ENCODE measurements at places on chromosomes 11 and 22. TPM values are rescaled to one million over a fixed set of nuclear protein-coding genes. Genes with fewer than 3 reads are reported as not detected.
A peak's percentile ranks its signal among the peaks of the same experiment; 100 is the strongest.

DNA sequence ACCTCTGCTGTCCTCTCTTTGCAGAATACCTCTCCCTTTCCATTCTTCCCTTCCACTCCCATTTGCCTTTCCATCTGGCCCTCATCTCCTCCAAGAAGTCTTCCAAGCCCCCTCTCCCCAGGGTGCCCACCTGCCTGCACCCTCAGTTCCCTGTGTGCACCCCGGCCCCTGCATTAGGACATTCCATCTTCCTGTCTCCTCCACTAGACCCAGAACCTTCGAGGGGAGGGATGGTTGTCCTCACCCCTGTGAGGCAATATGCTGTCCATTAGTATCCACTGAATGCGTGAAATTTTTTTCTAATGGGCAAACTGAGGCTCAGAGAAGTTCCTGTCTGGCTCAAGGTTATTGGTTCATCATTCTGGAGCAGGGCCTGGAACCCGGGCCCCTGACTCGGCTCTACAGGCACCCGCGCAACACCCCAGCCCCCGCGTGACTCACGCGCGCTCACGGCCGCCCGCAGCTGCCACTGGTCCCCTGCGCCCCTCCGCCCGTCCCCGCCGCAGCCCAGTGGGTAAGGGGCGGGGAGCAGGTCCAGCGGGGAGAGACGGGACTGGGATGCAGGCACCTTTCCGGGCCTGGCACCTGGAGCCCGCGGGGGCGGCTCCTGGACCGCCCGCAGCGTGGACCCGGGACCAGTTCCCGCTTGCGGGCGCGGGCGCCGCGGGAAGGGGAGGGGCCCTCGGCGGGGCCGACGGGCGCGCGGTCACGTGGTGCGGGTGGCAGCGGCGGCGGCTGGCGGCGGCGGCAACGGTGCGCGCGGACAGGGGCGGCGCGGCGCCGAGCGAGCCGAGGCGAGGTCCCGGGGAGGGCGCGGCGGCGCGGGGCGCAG lies 7.0 kb downstream of the SEPTIN3 start:
- no peak for DNase-seq

The PKP3 gene
- total RNA-seq, result 7.1 TPM

The IFITM10 gene
- total RNA-seq, result 3.6 TPM

DNA sequence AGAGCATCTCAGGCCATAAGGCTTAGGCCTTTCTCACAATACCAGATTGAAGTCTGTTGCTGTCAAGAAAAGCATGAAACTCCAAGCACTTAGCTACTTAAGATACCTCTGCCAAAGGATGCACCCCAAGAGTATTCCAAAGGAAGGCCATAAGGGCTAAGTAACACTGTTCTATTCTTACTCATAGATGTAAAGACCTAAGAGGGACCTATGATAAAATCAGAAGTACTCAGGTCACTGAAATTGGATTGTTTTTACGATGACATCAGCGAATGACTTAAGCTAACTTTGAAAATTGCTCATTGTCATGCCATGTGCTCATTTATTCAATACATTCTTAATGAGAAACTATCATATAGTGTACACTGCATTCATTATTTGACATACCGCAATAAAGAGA lies 172.8 kb downstream of the KCNA4 start:
- DNase-seq, result no peak

The SNX32 gene
- 1.6 TPM for total RNA-seq

DNA sequence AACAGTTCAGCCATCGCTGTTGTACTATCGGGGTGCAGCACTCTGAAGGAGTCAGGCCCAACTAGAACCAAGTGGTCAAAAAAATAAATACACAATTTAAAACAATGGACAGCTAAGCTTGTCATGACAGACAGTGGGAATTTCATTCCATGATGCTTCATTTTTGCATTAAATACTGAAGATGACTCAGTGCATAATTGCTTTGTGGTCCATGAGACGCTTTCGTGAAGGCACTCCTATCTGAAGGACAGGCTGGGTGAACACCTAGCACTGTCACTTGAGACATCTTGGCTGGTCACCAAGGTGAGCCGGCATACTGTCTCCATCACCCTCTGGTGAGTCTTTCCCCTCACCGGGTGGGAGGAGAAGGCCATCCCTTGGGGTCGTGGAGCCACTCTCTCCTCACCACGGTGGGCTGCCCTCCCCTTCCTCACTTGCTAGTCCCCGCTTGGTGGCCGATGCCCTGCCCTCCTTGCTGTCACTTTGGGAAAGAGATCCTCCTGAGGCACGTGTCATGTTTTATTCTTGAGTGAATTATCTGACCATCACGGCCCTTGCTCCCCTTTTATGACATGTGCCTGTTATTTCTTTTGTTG lies 4.9 kb upstream of the TESMIN start:
- DNase-seq, result no peak

- DNase-seq, result no peak
Measured at GRCh38 chr11:35477901-35478300, 47.5 kb downstream of the PAMR1 start.

The GAB4 gene
- total RNA-seq, result not detected

GRCh38 chr11:119754656-119755355 lies 25.8 kb upstream of the NECTIN1 start:
- no peak for DNase-seq

GRCh38 chr22:48564995-48565394 lies 1262.7 kb downstream of the BRD1 start:
- no peak for DNase-seq

The C1QTNF5 gene
- 11.8 TPM for total RNA-seq

DNA sequence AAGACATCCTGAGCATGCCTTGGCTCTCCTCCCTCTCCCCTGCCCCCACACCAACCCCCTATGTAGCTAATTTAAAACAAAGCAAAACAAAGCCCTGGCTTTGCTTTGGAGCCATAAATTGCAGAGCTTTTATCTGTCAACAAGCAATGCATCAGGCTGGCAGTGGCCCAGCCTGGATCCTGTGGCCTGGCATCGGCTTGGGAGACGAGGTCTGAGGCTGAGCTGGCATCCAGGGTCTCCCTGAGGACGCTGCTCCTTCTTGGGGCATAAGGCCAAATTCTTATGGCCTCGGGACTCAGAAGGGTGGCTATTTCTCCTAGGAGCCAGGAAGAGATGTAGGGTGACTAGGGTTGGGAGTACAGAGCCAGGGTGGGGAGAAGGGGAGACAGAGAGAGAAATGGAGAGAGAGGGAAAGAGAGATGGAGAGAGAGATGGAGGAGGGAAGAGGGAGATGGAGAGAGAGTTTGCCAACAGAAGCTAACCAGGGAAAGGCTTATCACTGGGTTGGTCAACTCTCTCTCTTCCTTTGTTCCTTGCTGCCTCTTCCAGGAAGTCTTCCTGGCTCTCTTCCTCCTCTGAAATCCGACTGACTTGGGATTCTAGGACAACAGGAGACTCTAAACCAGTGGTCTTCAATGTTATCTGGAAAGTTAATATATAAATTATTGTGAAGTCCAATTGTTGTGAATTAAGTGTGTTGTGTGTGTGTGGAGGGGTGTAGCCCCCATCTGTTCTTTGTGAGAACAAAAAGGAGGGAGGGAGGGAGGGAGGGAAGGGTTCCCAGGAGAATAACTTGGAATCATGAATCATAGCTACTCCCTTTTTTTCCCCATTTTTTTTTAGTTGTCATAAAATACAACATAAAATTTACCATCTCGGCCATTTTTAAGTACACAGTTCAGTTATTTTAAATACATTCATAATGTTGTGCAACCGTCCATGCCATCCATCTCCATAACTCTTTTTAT lies 29.1 kb downstream of the TSPAN18 start:
- no peak for DNase-seq

The RCOR2 gene
- total RNA-seq, result 0.23 TPM

- DNase-seq, result no peak
Measured at GRCh38 chr22:31692186-31692886, 30.3 kb upstream of the PISD start.

- no peak for DNase-seq
Measured at GRCh38 chr11:70483077-70483861, 84.9 kb downstream of the CTTN start.

DNA sequence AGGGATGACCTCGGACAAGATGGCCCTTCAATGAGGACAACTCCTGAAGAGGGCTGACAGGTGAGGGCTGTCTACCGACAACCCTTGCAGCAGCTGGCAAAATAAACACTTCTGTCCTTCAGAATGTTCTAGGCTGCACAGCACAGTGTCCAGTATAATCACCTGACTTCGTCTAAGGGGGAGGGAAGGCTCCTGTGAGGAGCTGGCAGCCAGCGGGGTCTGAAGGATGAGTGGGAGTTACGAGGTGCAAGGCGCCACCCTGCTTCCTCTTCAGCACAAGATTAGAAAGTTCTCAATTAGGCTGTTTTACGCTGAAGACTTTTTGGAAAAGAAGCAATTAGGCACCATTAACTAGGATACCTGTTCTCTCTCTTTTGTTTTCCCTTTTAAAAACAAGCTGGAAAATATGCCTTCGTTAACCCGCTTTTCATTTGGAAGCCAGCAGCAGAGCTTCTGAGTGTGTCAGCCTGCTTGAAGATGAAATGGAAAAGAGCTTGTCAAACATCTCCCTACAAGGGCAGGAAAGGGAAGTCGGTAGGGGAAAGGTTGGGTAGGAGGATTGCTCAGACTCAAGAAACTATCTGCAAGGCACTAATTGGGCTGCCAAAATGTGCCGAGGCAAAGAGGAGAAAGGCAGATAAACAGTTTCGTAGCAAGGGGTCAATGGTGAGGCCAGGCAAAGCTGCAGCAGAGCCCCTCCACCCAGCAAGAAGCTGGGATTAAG lies 592.2 kb upstream of the CADM1 start:
- no peak for DNase-seq

The PKNOX2 gene
- 11.8 TPM for total RNA-seq

The FGF19 gene
- 0.31 TPM for total RNA-seq

The ADAMTS15 gene
- 2.4 TPM for total RNA-seq

GRCh38 chr11:124879493-124880289 lies 14.5 kb downstream of the ROBO3 start:
- no peak for DNase-seq

The NFRKB gene
- total RNA-seq, result 19.7 TPM

GRCh38 chr11:33912405-33913361 lies 20.8 kb upstream of the LMO2 start:
- no peak for DNase-seq

GRCh38 chr22:25406510-25407210 lies 157.8 kb upstream of the GRK3 start:
- DNase-seq, result no peak

The KLHDC7B gene
- total RNA-seq, result 0.10 TPM

GRCh38 chr11:66207816-66208215 lies 60.6 kb upstream of the RAB1B start:
- no peak for DNase-seq

The SPINDOC gene
- total RNA-seq, result 22.7 TPM

DNA sequence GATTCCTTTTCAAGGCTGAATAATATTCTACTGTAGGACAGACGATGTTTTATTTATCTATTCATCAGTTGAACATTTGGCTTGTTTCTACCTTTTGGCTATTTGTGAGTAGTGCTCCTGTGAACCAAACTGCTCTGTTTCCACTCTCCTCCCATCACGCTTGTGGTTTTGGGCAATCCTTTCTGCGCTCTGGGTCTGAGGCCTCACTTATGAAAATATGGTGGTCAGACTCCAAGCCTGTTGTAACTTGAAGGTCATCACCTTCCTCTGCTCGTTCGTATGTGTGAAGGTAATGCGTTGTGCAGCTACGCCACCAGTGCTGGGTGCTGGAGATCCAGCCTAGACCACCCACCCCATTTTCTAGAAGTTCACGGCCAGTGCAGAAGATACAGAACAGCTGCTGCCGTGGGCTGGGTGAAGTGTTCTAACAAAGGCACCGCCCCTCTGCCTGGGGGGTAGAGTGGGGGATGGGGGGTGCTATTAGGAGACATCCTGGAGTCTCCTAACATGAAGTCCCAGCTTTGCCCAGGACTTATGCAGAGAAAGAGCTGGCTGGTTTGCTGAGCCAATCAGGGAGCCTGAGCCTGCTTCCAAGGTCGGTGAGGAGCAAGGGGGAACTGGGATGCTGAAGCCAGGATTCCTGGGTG lies 21.0 kb downstream of the PTPN5 start:
- DNase-seq, result no peak

- peak; percentile 19 for DNase-seq
Measured at GRCh38 chr11:65655570-65656332, 7.0 kb downstream of the RELA start.

The SHISAL1 gene
- total RNA-seq, result 0.80 TPM

DNA sequence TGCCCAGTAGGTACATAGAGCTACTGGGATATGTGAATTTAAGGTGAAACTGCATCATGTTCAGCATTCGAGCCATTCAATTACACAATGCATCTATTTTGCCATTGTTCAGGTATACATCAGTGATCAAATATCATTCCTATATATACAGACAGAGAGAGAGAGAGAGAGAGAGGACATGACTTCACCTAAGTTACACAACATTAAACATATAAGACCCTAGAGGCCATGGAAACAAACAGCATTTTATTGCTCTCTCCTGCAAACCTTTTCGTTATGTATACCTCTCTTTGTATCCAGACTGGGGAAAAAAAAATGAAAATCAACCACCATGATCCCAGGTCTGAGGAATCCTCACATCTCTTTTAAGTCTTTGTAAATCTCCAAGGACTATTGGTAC lies 1829.1 kb downstream of the LRRC4C start:
- DNase-seq, result no peak

- DNase-seq, result no peak
Measured at GRCh38 chr22:50498322-50498890, 9.1 kb downstream of the LMF2 start.

The RPS3 gene
- total RNA-seq, result 6,110 TPM

DNA sequence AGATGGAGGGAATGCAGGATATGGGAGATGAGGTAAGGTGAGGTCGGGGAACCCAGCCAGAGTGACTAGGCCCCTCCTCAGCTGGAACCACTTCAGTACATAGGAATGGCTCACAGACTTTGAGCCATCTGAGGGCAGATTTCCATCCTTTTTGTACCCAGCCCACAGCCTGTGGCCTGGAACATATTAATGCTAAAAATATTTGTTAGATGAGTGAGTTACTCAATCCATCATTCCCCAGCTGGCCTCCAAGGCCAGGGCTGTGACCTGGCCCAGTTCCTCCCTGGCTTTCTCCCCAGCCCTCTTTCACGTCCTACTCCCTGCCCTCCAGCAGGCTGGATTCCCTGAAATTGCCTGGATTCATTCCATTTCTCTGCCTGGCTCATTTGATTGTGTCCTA lies 57.2 kb upstream of the PRDM11 start:
- peak; percentile 77 for DNase-seq

The SMIM35 gene
- not detected for total RNA-seq

DNA sequence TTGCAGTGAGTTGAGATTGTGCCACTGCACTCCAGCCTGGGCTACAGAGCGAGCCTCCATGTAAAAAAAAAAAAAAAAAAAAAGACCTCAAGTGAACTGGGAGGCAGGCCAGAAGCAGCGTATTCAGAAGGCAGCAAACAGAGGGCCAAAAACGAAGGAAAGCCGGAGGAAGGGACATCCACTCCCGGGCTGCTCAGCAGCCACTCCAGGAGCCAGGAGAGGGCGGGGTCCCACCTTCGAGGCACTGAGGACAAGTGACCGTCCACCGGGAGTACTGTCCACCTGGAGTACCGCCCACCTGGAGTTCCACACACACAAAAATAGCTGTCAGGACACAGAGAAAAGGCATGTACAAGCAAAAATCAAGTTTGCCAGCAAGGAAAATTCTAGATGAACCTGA lies 5.5 kb downstream of the TOLLIP start:
- DNase-seq, result peak; percentile 62

DNA sequence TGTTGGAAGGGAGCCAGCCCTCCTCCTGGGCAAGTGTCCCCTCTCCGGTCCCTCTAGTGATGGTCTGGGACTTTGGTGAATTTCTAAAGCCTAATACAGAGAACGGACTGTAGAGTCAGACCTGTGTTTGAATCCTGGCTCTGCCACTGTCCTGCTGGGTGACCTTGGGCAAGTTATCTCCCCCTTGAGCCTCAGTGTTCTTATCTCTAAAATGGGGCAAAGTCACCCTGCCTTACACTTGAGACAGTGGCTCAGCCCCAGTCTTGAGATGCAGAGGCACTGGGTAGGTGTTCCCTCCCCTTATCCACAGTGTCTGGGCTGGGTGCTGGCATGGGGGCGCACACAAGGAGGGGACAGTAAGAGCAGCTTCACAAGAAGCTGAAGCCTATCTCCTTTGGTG lies 20.9 kb downstream of the DGAT2 start:
- no peak for DNase-seq
